AG08395 (cell line): ENCODE measurements at places on chromosomes 13 and 19.

DNA sequence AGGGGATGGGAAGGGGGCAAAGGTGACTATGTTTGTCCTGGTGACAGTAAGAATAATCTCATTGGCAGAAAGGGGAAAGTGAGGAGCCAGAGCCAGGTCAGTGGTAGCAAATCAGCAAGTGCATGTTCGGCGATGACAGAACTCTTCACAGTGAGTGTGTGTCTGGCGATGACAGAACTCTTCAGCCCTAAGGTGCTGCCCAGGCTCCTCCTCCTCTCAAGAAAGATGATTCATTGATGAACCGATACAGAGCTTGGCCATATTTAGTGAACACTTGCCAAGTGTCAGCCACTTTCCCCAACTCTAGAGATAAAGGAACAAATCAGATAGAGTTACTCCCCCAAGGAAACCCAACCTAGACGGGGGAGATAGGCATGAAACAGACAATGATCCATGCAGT is 199.3 kb upstream of the UBL3 start:
- no peak for DNase-seq

DNA sequence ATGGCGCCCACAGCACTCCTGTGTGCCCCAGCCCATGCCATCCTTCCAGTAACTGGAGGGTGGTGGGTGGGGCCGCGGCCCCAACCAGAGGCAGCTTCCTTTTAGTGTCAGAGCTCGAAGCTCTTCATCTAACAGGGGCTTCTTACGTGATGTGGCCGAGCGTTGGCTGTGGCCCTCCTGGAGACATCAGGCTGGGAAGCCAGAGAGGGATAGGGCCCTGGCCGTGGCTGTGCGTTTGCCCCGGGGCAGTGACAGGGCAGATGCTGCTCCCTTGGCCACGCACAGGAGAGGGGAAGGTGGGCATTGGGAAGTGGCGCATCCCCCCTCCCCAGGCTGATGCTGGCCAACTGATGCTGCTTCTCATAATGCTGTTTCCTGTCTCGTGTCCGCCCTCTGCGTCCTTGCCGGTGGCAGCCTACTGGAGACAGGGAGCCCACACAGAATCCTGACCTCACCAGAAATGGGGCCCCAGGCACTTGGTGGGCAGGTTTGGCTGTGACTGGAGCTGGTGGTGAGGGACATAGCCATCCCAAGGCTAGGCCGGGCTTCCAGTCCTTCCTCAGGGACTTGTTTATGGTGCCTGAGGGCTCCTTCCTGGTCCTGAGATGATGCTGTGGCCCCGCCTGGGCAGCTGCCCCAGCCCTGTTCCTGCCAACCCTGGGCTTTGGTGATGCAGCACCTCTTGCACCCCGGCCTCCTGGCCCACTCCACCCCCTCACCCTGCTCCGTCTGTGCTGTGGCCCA is 34.3 kb downstream of the ATP4B start:
- DNase-seq: peak; percentile 41

- DNase-seq: no peak
Measured at GRCh38 chr13:104043184-104043583, 977.0 kb upstream of the SLC10A2 start.

DNA sequence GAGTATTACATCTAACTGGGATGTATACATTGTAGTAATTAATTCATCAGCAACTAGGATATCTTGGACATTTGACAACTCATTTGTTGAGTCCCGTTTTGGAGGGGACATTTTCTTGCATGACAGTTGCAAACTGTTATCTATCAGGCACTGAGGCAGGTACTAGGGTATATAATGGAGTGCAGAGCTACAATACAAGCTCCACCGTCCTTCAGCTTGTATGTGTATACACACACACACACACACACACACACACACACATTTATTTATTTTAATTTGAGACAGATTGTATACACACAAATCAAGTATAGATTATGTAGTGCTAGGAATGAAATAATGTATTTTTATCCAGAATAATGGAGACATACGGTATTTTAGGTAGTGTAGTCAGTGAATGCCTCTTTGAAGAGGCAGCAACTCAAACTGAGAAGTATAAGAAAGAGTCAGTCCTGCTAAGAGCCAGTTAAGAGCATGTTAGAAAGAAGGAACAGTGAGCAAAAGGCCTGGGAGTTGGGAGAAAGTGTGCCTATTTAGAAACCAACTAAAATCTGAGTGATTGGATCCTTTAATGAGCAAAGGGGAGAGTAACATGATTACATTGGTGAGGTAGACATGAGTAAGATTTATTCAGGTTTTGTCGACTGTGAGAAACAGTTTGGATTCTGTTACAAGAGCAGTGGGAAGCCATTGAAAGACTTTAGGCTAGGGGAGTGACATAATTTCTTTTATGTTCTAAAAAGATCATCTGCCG is 74.5 kb downstream of the NBEA start:
- no peak for DNase-seq

DNA sequence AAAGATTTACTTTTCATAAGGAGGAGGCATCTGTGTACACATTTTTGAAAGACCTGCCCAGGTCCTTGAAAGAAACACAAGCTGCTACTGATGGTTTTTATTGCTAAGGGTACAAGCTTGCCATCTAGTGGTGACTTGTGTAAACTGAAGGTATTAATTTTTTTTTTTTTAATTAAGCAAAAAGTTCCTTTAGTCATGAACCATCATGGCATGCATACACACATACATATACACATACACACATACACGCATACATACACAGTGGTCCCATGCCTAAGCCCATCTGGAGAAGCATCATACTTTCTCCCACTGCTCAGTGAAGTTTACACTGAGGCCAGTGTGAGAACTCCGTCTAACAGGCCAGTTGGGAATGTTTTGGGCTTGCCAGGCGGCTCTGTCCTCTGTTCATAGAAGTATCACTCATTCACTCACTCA is 312.5 kb downstream of the DCLK1 start:
- DNase-seq: peak; percentile 65

GRCh38 chr19:3658004-3658869 is 31.6 kb upstream of the CACTIN start:
- DNase-seq: no peak

DNA sequence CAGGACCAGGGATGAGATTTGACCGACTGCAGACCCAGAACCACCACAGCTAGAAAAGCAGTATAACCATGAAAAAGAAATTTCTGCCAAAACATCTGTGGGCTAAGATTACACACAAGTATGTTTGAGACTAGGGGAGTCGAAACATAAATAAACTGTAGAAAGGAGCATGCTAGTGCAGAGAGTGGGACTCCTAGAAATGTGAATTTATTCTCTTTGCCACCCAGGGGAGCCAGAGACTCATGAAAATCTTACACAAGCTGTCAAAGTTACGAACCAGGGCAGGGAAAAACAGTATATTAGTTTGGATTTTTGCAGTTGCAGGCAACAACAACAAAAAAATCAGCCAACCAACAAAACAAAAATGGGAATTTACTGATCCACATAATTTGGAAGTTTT is 12.3 kb upstream of the HSPH1 start:
- peak; percentile 24 for DNase-seq

DNA sequence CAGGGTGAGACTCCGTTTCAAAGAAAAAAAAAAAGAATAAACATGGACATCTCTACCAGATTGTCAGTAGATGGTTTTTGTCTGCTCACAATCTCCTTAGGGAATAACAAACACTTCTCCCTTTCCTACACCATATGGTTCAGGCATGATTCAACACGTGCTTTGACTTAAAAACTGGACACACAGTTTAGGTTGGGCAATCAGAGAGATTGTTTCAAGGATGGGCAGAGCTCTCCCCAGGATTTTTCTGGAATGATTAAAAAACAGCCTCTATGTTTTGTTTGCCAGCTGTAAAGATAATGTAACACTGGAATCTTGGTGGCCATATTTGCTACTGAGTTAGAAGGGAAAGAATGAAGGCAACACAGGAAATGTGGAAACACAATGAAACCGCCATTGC is 150.1 kb upstream of the TSC22D1 start:
- DNase-seq: peak; percentile 84

GRCh38 chr13:105097521-105097920 is 1437.9 kb downstream of the EFNB2 start:
- DNase-seq: no peak

DNA sequence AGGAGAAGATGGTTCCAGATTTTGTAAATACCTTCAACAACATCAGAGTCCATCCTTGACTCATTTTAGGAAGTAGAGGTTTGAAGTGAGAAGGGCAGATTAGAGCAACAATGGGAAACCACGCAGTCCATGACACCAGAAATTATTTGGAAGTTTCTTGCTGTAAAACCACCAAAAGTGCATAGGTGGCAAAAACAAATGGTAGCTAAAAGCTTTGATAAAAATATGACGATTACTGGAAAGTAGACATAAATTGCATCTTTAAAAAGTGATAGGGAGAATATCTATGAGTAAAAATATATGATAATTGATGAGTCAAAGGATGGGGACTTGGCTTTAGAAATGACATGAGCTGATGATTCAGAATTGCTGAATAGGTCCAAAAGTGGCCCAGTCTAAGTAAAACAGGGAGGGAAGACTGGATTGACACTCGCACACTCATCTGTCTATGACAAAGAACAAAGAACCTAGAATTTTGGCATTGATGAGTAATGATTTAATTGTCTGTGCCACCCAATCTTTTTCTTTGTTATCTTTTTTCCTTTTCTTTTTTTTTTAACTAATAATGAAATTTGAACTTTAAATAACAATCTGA is 472.2 kb downstream of the MYO16 start:
- DNase-seq: no peak

DNA sequence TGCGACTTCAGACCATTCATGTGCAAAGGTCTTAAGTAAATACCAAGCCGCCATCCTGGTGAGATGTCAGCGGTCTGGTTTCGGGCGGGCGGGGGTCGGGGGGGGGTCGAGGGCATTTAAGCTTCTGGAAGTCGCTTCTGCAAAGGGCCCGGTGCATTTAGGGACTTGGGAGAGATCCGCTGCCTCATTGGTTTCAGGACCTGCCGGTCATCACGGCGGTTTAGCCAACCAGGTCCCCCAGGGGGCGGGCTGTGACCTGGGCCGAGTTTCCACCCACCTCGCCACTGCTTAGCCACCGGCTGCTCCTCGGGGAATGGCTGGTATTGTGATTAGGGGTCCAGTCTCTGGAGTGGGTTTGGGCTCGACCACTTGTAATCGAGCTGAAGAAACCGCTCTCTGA is 7.8 kb downstream of the ANKLE1 start:
- peak; percentile 94 for DNase-seq

DNA sequence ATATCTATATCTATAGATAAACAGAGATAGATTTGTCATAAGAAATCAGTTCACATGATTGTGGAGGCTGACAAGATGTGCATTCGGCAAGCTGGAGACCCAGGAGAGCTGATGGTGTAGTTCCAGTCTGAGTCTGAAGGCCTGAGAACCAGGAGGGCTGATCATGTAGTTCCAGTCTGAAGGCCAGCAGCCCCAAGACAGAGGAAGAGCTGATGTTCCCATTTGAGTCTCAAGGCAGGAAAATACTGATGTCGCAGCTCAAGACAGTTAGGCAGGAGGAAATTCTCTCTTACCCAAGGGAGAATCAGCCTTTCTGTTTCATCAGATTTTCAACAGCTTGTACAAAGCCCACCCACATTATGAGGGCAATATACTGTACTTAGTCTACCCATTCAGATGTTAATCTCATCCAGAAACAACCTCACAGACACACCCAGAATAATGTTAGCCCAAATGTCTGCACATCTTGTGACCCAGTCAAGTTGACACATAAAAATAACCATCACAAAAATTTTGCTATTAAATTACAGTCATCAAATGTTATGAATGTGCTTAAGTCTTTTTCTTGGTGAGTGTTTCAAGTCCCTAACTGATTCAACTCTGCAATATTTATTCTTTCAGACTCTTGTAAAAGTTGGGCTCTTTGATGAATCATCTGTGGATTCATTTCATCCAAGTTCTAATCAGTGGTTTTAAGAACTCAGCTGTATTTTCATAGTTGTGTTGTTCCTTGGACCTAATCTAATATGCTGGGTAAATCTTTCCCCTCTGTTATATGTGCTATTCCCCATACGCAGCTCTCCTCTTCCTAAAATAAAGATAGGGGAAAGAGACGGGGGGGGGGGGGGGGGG is 22.7 kb upstream of the LRCH1 start:
- DNase-seq: peak; percentile 51

GRCh38 chr19:32674153-32674930 is 638 bp downstream of the ANKRD27 start:
- DNase-seq: peak; percentile 2

DNA sequence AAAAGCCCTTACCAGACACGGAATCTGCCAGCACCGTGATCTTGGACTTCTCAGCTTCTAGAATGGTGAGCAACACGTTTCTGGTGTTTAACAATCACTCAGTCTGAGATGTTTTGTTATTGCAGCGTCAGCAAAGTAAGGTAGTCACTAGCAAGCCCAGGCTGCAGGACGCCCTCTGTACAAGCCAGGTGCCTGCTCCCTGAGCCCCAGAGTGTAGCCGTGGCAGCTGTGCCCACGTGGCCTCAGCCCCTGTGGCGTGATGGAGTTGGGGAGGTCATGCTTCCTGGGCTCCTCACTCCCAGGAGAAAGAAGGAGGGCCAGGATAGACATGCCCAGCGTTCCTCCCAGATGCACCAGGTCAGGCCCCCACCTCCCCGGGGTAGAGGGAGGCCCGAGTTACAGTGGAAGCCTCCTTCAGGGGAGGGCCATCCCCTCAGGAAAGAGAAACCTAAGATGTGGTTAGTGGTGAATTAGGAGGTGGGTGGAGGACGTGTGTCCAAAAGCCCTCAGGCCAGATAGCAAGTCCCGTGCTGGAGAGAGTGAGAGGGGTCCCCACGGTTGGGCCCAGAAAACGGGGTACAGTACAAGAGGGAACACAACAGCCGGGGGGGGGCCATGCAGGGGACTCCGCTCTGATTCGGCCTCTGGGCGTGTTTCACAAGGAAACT is 169.6 kb upstream of the SOX1 start:
- no peak for DNase-seq

DNA sequence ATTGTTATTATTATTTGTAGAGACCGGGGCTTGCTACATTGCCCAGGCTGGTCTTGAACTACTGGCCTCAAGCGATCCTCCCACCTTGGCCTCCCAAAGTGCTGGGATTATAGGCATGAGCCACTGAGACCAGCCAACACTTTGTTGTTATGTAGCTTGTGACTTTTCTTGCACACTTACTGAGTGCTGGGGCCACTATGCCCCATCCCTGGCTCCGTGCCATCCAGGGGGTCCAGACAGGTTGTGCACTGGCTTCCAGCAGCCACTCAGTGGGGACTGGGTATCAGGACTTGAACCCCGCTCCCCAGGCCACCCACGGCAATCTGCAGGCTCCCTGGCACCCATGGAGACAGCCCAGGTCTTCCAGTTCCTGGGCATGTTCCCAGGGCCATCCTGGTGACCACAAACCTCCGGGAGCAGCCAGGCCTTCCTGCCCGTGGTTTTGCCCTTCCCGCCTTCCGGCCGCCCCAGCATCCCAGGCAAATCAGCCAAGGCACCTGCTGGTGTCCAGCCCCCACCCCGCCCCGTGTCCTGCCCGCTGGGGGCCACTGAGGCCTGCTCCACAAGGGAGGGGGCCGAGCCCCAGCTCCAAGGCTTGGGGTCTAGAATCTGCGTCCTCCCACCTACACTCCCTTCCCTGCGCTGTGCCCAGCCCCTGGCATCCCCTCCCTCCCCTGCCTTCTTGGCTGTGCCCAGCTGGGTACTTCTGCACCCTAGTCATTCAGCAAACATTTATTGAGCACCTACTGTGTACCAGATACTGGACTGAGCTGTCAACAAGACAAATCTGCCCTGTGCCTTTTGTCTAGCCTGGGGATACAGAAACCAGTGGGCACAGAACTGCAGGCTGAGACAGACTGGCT is 23.7 kb upstream of the SEMA6B start:
- DNase-seq: no peak

- DNase-seq: no peak
Measured at GRCh38 chr13:23622985-23623384, 52.8 kb downstream of the TNFRSF19 start.

- DNase-seq: no peak
Measured at GRCh38 chr13:70874636-70875035, 766.4 kb upstream of the KLHL1 start.

- no peak for DNase-seq
Measured at GRCh38 chr19:35080613-35081170, 34.9 kb upstream of the FXYD3 start.
